ENCODE measurements at places on chromosomes 12 and 14.

GRCh38 chr12:111314953-111315539 lies 53.8 kb downstream of the PHETA1 start:
- no peak for DNase-seq

DNA sequence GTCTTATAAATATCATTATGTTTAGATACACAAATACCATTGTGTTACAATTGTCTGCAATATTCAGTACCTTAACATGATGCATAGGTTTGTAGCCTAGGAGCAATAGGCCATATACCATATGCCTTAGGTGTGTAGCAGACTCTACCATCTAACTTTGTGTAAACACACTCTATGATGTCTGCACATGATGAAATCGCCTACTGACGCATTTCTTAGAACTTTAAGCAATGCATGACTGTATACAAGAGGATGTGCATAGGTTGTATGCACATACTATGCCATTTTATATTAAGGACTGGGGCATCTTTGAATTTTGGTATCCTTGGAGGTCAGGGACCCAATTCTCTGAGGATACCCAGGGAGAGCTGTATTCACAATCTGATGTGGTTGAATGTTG lies 10.1 kb upstream of the BTG1 start:
- no peak for DNase-seq

- peak; percentile 76 for DNase-seq
Observed at GRCh38 chr14:75979071-75979571, 2.7 kb downstream of the TGFB3 start.

DNA sequence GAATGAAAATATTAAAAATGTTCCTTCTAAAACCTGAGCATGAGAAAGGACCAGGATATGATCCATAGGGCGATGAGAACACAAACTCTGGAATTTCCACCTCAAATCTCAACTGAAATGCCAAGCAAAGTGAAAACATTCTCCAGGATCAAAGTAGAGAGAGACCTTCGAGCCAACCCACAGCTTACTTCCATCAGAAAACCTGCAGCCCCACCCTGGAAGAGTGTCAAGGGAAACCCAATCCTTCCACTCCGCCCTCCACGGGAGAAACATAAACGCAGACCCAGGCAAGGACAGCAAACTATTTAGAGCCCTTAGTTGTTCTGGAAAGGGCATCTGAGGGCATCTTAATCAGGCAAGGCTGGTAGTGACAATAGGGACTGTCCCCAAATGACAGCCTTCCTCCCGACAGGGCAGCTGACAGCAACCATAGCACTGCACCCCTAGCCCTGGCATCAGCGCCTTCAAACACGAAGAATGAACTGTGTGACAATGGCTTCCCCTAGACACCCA lies 21.8 kb downstream of the SLC15A4 start:
- no peak for DNase-seq

DNA sequence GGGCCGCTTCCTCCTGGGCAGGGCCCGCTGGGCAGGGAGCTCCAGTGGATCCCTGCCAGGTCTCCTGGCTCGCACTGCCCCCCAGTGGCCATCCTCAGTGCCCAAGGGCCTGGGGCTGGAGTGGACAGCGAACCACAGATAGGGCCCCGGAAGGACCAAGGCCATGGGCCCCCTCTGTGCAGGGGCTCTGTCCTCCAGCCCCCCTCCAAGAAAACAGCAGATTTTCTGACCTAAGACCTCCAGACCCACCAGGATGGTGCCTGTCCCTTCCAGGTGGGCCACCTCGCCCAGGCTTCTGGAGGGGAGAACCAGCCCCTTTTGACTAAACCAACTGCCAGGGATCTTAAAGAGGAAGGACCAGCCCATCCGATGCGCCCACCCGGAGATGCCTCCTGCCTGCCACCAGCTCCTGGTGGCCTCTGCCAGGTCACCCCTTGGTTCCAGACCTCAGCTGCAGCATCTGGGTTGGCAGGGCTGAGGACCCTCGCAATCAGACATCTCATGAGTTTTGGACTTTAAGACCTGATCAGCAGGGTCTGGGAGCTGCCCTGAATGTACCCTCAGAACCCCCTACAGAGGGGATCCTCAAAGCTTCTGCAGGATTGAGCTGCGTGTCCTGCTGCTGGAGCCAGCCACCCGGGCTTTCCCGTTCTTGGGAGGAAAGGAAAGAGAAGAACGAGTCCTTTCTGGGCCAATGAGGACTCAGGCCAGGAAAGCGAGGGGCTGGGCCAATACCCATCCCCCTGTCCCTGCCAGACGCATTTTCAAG lies 325.8 kb upstream of the DIO3 start:
- peak; percentile 77 for DNase-seq

DNA sequence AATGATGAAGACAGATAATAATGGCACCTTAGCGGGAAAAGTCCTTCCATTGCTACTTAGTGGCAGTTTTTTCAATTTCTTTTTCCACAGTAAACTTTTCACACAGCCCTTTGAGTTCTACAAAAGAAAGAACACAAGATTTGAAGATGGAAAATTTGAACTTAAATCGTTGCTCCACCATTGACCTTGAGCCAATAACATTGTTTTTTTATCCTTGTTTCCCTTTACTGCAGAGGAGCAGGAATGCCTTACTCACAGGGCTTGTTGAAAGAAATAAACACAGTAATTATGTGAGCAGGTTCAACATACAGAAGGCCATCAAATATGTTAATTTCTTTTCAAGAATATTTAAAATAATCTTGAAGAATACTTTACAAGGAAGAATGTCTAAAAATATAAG lies 181.5 kb upstream of the KRR1 start:
- DNase-seq: no peak

GRCh38 chr12:16573398-16574077 lies 32.4 kb downstream of the LMO3 start:
- DNase-seq: peak; percentile 72

DNA sequence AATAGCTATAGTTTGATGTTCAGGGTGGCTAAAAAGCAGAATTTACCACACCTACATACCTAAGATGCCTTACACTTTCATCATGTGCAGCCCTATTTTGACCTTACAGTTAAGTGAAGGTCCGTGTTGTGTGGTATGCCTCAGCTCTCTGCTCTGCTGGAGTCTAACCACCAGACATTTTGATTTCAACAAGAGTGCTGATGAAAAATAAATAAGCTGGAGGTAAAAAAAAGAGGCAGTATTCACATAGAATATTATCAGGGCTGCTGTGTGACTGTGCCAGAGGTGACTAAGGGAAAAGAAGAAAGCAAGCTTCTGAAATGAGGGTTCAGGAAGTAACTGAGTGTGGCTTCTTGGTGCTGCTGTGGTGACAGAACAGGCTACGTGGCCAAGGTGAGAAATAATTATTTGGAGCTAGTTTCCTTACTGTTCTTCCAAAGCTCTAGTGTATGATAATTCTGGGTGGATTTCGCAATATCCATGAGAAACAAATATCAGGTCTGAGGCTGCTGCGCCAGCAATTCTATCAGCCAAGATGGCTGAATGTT lies 188.8 kb downstream of the STXBP6 start:
- no peak for DNase-seq

- DNase-seq: no peak
Observed at GRCh38 chr12:105773471-105773870, 365.3 kb downstream of the NUAK1 start.

- DNase-seq: no peak
Observed at GRCh38 chr12:81034926-81035325, 43.0 kb upstream of the ACSS3 start.

DNA sequence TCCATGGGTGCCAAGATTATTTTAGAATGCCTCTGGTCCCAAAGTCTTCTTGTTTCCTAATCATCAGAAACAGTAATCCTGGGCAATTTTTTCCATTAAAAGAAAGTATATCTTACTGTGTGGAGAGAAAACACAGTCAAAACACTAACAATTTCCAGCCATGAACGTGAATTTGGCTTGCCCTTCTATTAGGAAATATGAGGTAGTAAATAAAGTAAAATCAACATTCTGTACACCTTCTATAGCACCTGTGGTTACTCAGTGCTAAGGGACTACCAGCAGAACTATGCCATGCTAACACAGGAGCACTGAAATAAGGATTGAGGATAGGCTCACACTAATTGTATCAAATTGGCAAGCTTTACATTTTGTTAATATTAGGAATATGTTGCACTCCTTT lies 60.1 kb downstream of the NTN4 start:
- no peak for DNase-seq

- DNase-seq: no peak
Observed at GRCh38 chr14:105201925-105202513, 20.9 kb upstream of the NUDT14 start.

DNA sequence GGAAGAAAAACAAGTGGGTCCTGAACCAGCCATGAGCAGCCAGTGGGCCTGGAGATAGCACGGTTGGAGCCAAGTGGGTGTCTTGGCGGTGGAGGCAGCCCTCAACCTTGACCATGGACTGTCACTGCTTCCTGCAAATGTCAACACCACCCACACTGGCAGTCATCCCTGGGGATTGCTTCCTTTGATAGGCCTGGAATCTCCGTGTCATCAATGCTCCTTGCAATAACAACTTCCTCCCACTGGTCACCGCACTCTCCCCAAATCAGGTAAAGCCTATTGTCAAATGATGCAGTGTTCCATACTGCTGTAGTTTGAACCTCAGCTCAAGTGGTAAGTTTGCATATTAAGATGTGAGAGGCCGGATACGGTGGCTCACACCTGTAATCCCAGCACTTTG lies 129.1 kb downstream of the NTF3 start:
- no peak for DNase-seq

GRCh38 chr12:4648104-4648500 lies 749 bp downstream of the AKAP3 start:
- no peak for DNase-seq

GRCh38 chr12:113142173-113142885 lies 6.8 kb upstream of the RASAL1 start:
- no peak for DNase-seq

DNA sequence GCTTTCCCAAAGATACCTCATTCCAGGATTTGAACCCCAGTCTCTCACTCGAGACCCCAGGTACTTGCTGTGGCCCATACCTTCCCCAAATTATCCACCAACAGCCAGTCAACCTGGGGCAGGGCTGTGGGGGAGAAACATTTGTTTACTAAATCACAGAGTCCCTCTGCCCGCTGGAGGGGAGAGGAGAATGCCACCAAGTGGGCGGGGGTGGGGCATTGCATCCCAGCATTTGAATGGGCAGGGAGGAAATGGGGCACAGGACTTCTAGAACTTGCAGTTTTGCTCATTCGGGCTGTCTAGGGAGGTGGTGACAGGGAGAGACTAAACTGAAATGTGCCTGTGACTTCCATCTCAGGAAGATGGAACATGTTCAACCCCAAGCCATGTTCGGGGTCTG lies 10.9 kb upstream of the SERPINA9 start:
- DNase-seq: peak; percentile 34

DNA sequence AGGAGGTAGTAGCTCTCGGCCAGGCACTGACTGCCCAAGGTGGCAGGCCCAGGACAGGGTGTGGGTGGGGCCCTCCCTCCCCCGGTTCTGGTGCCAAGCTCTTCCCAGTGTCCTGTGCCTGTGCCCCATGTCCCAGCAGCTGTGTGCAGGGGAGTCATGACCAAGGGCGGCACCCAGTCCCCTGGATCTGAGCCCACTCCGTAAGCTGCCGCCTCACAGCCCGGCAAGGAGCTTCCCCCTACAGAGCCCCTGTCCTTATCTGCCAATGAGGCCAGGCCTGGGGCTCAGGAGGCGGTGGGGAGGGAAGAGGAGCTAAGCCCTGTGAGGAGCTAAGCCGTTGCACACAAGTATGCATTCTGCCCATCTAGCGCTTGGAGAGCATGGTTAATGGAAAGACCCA lies 5.6 kb upstream of the C14orf180 start:
- no peak for DNase-seq

DNA sequence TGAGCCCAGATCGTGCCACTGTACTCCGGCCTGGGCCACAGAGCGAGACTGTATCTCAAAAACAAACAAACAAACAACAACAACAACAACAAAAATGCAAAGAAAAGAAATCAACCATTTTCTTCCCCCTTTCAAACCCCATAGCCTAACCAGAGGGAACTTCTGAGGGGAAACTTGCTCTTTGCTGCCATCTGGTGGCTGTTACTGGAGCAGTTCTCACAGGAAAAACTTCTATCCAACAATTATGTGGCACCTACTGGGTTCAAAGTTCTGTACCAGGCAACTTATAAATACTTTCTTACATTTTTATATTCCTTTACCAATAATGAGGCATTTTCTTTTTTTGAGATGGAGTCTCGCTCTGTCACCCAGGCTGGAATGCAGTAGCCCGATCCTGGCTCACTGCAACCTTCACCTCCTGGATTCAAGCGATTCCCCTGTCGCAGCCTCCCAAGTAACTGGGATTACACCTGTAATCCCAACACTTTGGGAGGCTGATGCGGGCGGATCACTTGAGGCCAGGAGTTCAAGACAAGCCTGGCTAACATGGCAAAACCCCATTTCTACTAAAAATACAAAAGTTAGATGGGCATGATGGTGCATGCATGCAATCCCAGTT lies 50.9 kb upstream of the BICDL1 start:
- DNase-seq: peak; percentile 83

DNA sequence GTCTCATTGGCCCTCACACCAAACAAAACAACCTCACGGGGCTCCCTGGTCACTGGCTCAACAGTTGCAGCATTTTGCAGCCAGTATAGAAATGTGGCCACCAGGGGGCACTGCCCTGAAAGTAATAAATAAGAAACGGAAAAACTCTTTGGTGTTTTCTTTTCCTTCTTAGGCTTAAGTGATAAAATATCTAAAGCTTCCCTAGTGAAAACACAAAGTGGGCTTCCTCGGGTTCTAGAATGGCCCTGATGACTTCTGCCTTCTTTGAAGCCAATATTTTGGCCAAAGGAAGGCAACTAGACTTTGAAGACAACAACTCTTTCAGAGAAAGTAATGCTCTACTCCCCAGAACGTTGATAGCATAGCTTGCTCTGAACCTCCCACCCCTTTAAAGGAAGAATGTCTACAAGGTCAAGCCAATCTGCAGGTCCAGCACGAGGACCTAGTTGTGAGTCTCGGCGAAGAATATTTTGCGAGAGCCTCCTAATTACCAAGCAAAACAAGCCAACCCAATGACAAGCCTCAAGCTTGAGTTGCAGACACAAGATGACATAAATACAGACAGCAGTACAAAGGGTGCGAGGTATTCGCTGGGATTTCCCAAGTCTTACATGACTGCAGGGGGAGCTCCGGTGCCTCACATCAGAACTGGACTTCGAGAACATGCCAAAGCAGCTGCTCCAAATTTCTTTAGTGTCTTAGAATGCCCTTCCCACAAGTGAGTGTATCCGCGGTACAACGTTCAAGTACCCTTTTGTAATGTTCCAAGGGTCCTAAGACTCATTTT lies 2.6 kb downstream of the ITPK1 start:
- DNase-seq: peak; percentile 97

GRCh38 chr12:7444076-7444475 lies at the start of gene CD163L1:
CD163L1 (minus strand) TSS chr12:7444153; CDS start chr12:7444127, 26 bp downstream.
- no peak for DNase-seq

GRCh38 chr12:97758194-97758501 lies 295.5 kb downstream of the RMST start:
- no peak for DNase-seq

- DNase-seq: peak; percentile 59
Observed at GRCh38 chr12:101670007-101670671, 27.3 kb upstream of the CHPT1 start.
